Muscle of leg (tissue), 16 donors: ENCODE measurements at places on chromosomes 5 and 9. TPM values are rescaled to one million over a fixed set of nuclear protein-coding genes. Genes with fewer than 3 reads are reported as not detected.

Gene FGD3
- total RNA-seq = 2.8 TPM

Gene JAKMIP2
- total RNA-seq = 2.0 TPM

Gene KCNIP1
- 3.7 TPM for total RNA-seq

Gene IL6ST
- total RNA-seq = 111 TPM

Gene SCGB3A1
- 1.8 TPM for total RNA-seq

Gene ZCCHC10
- 11.6 TPM for total RNA-seq

Gene PCAT7
- total RNA-seq = 0.13 TPM

Gene INVS
- 16.9 TPM for total RNA-seq

Gene IFNE
- total RNA-seq = not detected

GRCh38 chr5:15693382-15693728 lies 193.4 kb downstream of the FBXL7 start:
- H3K36me3 ChIP-seq = no peaks in the 10 kb centered on the region
- DNase-seq = no peak
- no peaks in the 10 kb centered on the region for H3K27me3 ChIP-seq
- peaks cover 18% of the 10 kb centered on the region for H3K4me1 ChIP-seq
- no peak overlapping the region for H3K4me3 ChIP-seq
- H3K27ac ChIP-seq = no peak overlapping the region

DNA sequence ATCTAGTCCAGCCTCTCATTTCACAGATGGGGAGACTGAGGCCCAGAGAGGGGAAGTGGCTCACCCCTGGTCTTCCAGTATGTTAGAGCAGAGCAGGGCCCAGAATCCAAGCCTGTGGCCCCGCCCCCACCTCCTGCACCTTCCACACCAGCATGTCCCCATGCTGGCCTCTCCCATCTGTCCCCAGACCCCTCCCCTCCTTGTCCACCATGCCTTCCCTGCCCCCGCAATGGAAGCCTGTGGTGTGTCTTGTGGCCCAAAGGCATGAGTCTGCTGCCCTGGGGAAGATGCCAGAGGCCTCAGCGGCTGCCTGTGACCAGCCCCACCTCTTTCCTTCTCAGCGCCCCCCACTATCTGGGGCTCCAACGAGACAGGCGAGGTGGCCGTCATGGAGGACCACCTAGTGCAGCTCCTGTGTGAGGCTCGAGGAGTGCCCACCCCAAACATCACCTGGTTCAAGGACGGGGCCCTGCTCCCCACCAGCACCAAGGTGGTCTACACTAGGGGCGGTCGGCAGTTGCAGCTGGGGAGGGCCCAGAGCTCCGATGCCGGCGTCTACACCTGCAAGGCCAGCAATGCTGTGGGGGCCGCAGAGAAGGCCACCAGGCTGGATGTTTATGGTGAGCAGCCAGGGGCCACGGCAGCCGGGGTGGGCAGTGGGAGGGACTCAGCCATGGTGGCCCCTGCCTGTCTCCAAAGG lies 87.2 kb downstream of the HMCN2 start:
- peaks cover 2% of the 10 kb centered on the region for H3K27me3 ChIP-seq
- DNase-seq = no peak
- no peaks in the 10 kb centered on the region for H3K4me1 ChIP-seq
- H3K36me3 ChIP-seq = no peaks in the 10 kb centered on the region
- no peak overlapping the region for H3K27ac ChIP-seq

- H3K27me3 ChIP-seq = no peaks in the 10 kb centered on the region
- H3K36me3 ChIP-seq = peaks cover 22% of the 10 kb centered on the region
- no peak for DNase-seq
- H3K27ac ChIP-seq = no peak overlapping the region
- H3K4me1 ChIP-seq = peaks cover 16% of the 10 kb centered on the region
- no peak overlapping the region for H3K4me3 ChIP-seq
Observed at GRCh38 chr5:132381614-132382013, 12.1 kb downstream of the SLC22A5 start.

DNA sequence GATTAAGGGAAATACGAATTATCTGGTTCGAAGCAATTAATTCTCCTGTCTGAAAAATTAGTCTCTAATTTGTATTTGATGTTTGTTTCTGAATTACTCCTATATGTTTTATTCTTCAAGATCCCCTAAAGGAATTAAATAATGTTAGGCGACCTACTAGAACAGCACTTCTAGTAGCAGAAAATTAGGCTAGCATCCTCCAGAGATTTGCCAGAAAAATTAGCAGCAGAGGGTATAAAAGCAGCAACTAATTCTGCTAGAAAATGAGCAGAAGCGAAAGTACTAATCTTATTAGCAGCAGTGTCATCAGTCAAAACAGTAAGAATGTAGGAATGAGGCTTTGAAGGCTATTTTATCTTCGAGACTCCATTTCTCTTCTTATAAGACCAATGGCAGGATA lies 114.3 kb upstream of the PJA2 start:
- no peak overlapping the region for H3K27ac ChIP-seq
- no peak overlapping the region for H3K4me3 ChIP-seq
- no peaks in the 10 kb centered on the region for H3K4me1 ChIP-seq
- no peak for DNase-seq
- no peaks in the 10 kb centered on the region for H3K36me3 ChIP-seq
- no peaks in the 10 kb centered on the region for H3K27me3 ChIP-seq

DNA sequence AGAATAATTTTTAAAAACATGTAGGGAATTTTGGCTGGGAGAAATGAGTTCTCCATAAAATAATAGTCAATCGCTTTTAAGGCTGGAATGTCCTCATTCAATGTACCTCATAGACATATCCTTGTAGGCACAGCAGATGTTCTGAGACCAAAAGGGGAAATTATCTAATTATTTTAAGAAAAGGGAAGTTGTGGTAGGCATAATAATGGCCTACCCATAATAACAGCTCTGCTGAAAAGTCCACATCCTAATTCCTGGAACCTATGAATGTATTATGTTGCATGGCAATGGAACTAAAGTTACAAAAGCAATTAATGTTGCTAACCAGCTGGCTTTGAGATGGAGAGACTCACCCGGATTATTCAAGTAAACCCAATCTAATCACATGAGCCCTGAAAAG lies 216.1 kb downstream of the TRIM36 start:
- H3K4me1 ChIP-seq = no peaks in the 10 kb centered on the region
- H3K27ac ChIP-seq = no peak overlapping the region
- H3K36me3 ChIP-seq = no peaks in the 10 kb centered on the region
- no peaks in the 10 kb centered on the region for H3K27me3 ChIP-seq
- DNase-seq = peak; percentile 42

DNA sequence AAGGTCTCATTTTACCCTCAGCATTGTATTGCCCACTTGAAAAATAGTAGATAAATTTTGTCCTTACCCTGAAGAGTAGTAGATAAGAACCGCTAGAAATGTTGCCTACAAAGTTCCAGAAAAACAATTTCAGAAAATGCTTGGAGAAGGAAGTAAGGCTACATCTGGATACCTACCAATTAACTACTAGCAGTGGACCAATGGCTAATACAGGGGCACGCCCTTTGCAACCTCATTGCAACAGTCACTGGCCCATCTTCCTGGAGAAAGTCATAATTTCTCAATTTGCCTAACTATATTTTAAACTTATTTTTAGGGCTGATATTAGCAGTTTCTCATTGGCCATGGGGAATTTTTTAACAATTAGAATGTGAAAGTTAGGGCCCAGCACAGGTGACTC lies 326.7 kb upstream of the RFX3 start:
- H3K27ac ChIP-seq = no peak overlapping the region
- no peak for DNase-seq
- H3K36me3 ChIP-seq = no peaks in the 10 kb centered on the region
- no peak overlapping the region for H3K4me3 ChIP-seq

DNA sequence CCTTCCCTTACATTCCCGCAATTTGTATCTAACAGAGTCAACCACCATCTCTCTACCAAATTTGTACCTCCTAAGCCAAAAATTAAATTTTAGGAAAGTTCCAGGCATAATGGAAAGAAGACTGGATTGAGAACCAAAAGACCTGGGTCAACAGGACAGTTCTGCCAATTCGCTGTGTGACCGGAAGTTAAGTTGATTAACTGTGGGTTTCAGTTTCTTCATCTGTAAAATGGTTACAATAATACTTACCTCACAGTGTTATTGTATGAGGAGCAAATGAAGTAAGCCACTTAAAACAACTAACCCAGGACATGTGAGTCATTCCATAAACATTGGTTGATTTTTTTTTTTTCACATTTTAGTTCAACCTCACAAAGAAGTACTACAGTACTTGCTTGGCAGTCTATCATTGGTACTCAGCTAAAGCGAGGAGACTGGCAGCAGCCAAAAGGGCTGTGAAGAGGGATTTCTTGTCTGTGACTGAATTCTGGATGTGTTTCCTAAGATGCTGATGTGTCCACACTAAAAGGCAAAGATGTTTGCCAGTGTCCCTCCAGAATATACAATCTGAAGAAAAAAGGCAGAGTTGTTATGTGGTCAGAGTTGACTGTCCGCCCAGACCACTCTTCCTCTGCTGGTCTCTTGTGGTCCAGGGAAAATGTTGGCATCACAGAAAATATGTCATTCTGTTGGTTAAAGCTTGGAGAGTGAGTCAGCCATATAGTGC lies 198.6 kb downstream of the TLE1 start:
- H3K36me3 ChIP-seq = no peaks in the 10 kb centered on the region
- no peak overlapping the region for H3K4me3 ChIP-seq
- no peak for DNase-seq
- no peaks in the 10 kb centered on the region for H3K27me3 ChIP-seq

DNA sequence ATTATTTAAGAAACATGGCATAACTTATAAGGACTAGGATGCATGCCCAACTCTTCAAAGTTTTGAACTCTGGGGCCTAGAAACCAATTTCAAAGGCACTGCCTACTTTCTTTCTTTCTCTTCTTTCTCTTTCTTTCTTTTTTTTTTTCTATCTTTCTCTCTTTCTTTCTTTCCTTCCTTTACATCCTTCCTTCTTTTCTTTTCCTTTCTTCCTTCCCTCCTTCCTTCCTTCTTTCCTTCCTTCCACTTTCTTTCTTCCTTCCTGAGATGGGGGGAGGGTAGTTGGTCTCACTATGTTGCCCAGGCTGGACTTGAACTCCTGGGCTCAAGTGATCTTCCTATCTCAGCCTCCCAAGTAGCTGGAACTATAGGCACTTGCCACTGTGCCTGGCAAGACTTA lies 15.9 kb upstream of the TOMM5 start:
- no peak overlapping the region for H3K27ac ChIP-seq
- peaks cover 6% of the 10 kb centered on the region for H3K27me3 ChIP-seq
- no peak for DNase-seq
- H3K4me3 ChIP-seq = no peak overlapping the region

- H3K4me3 ChIP-seq = no peak overlapping the region
- no peak overlapping the region for H3K27ac ChIP-seq
- no peaks in the 10 kb centered on the region for H3K4me1 ChIP-seq
- H3K36me3 ChIP-seq = no peaks in the 10 kb centered on the region
Observed at GRCh38 chr5:164186550-164186949, 681.1 kb downstream of the MAT2B start.

DNA sequence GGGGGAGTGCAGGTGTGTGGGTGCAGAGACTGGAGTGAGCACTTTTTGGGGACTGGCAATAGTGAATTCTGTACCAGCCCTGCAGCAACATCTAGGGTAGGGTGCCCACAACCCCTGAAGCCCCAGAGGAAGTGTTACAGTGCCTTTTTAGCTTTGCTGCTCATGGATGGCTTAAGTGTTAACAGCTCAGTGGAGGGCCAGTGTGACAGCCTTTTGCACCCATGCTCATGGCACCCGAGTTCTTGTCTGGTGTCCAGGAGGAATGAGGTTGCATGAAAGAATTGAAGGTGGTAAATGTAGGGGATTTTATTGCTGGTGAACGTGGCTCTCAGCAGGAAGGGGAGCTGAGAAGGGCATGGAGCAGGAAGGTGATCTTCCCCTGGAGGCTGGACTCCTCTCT lies 107.3 kb downstream of the MRPL36 start:
- H3K27ac ChIP-seq = no peak overlapping the region
- no peak overlapping the region for H3K4me3 ChIP-seq

GRCh38 chr5:134088994-134089560 lies 25.4 kb upstream of the TCF7 start:
- H3K36me3 ChIP-seq = no peaks in the 10 kb centered on the region
- H3K4me3 ChIP-seq = no peak overlapping the region
- H3K4me1 ChIP-seq = no peaks in the 10 kb centered on the region
- peaks cover 2% of the 10 kb centered on the region for H3K27me3 ChIP-seq
- no peak for DNase-seq
- no peak overlapping the region for H3K27ac ChIP-seq

DNA sequence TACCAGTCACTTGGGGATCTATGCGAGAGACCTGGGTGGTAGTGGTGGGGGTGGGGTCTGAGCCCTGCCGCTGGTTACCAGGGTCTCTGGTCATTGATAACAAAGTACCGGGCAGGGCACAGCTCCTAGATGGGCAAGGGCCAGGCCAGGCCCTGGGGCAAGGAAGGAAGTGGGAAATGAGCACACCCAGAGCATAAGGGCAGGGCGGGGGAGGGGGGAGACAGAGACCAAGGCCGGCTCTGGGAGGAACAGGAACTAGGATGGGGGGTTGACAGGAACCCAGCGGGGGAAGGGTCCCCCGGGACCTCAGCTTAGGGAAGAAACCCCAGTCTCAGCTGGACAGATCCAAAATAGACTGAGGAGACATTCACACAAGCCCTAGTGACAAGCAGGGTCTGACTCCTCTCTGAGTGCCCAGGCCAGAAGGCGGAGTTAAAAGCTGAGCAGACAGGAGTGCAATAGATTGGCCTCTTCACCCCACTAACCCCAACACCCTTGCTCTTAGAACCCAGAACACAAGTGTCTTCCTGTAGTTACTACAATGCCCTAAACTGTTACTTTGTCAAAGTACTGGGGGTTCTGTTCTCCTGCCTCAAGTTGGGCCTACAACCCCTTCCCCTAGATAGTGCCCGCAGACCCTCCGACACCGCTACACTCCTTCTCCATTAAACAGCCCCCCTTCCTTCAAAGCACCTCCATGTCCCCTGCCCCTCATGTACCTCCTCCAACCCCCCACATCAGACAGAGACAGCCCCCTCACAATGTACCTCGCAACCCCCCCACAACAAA lies 628 bp downstream of the ATOSB start:
- peak overlapping the region; percentile 94 for H3K27ac ChIP-seq
- peaks cover 48% of the 10 kb centered on the region for H3K4me1 ChIP-seq
- H3K36me3 ChIP-seq = no peaks in the 10 kb centered on the region
- no peaks in the 10 kb centered on the region for H3K27me3 ChIP-seq
- DNase-seq = peak; percentile 81

GRCh38 chr5:112958093-112959088 lies 18.2 kb upstream of the DCP2 start:
- no peaks in the 10 kb centered on the region for H3K27me3 ChIP-seq
- H3K4me3 ChIP-seq = no peak overlapping the region

DNA sequence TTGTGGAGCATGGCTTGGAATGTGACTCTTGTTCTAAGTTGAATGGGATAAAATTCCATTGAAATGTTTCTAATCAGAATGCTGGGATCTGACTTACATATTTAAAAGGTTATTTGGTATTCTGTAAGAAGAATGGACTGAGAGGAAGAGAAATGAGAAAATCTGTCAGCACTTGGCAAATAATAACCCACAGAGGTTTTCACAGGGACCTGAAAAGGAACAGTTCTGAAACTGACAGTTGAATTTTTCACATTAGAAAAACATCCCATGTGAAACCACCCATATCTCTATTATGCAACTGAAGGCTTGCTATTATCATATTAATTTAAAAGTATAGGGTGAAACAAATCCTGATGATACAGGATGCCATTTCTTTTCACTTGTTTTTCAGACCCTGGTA lies 302.7 kb downstream of the EPB41L4A start:
- no peak overlapping the region for H3K4me3 ChIP-seq
- no peak for DNase-seq
- no peaks in the 10 kb centered on the region for H3K27me3 ChIP-seq
- H3K36me3 ChIP-seq = no peaks in the 10 kb centered on the region
- H3K4me1 ChIP-seq = no peaks in the 10 kb centered on the region
- no peak overlapping the region for H3K27ac ChIP-seq

- H3K4me3 ChIP-seq = no peak overlapping the region
- H3K27ac ChIP-seq = peak overlapping the region; percentile 80
- H3K27me3 ChIP-seq = no peaks in the 10 kb centered on the region
- H3K4me1 ChIP-seq = no peaks in the 10 kb centered on the region
Observed at GRCh38 chr5:129244478-129244877, 149.9 kb downstream of the ISOC1 start.
